NCI-H2029 (cell line): ENCODE measurements at places on chromosomes 1 and 21.

- no peak for DNase-seq
Observed at GRCh38 chr1:9855186-9855585, 31.4 kb upstream of the CLSTN1 start.

GRCh38 chr21:38985568-38986378 lies 180.0 kb downstream of the ETS2 start:
- DNase-seq = peak; percentile 95

GRCh38 chr1:22323141-22323845 lies 128.4 kb upstream of the ZBTB40 start:
- DNase-seq = no peak

- no peak for DNase-seq
Observed at GRCh38 chr21:34132926-34133325, 59.5 kb downstream of the MRPS6 start.

DNA sequence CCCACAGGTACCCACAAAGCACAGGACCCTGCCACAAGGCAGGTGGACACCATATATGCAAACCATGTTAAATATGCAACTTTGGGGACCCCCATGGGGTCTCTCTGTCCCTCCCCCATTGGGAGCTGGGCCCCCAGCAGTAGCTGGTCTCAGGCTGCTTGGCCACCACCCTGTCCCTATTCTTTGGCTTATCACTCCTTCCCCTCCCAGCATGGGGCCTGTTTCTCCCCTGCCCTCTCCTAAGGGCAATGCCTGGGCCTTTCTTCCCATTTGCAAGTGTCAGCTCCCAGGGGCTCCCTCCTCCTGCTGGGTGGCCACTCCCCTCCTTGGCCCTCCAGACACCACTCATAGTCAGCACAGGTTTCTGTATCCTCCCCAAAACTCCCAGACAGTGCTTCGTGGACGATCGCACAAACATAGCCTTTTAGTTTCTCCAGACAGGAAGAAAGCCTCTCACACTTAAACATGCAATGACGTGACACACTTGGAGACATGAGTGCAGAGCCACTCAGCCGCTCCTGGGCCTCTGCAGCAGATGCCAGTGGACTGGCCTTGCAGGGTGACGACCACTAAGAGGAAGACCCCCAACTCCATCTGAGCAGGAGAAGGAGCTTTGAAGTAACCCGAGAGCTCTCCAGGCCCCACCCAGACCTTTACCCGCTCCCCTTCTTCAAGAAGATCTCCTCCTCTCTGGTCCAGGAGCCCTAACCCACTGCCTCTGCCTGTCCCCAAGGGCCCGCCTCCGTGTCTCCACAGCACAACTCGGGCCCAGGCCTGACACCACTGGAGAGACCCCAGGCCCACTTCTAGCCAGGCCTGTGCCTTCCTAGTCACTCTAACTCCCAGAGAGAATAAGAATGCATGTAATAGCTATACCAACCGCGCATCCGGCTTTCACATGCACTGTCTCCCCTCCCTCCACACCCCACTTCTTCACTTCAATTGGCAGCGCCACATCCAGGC lies 22.9 kb downstream of the CITED4 start:
- no peak for DNase-seq

- peak; percentile 8 for DNase-seq
Observed at GRCh38 chr1:31181515-31182343, 58.0 kb downstream of the NKAIN1 start.

DNA sequence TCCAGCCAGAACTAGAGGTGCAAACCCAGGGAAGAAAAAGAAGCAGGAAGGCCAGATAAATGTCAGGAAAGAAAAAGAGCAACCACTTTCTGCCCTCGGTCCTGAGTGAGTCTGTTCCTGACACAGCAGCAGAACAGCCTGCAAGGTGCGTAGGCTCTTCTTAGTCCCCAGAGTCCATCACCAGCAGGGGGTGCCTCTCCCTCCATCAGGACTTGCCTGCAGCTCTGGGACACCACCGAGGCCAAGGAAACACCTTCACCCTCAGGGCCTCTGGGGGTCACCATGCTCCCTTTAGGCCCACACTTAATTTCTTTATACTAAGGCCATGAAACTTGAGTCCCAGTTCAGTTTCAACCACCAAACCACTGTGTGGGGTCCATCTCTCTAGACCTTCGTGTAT lies 43.7 kb upstream of the NFASC start:
- DNase-seq = no peak

GRCh38 chr1:235843461-235843961 lies 23.2 kb downstream of the LYST start:
- peak; percentile 31 for DNase-seq

GRCh38 chr1:18332576-18332975 lies 148.2 kb upstream of the KLHDC7A start:
- no peak for DNase-seq

- DNase-seq = no peak
Observed at GRCh38 chr1:29944253-29944905, 708.1 kb downstream of the PTPRU start.

GRCh38 chr1:107525145-107525544 lies 384.3 kb downstream of the NTNG1 start:
- DNase-seq = no peak

DNA sequence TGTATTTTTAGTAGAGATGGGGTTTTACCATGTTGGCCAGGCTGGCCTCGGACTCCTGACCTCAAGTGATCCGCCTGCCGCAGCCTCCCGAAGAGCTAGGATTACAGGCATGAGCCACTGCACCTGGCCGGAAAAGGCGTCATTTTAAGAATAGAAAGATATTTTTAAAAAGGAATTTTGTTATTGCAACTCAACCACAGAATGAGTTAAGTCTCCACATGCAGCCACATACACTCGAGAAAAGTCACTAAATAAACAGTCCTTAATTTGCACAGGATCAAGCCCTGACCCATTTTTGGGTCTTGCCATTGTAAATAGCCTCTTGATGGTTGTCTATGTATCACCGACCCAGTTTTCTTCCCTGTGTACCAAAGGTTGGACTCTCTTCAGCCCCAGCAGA lies 85.5 kb downstream of the FBXO2 start:
- DNase-seq = no peak

- DNase-seq = peak; percentile 56
Observed at GRCh38 chr1:90114521-90115141, 119.7 kb downstream of the ZNF326 start.

- DNase-seq = no peak
Observed at GRCh38 chr1:89670163-89670562, 37.2 kb downstream of the LRRC8C start.

DNA sequence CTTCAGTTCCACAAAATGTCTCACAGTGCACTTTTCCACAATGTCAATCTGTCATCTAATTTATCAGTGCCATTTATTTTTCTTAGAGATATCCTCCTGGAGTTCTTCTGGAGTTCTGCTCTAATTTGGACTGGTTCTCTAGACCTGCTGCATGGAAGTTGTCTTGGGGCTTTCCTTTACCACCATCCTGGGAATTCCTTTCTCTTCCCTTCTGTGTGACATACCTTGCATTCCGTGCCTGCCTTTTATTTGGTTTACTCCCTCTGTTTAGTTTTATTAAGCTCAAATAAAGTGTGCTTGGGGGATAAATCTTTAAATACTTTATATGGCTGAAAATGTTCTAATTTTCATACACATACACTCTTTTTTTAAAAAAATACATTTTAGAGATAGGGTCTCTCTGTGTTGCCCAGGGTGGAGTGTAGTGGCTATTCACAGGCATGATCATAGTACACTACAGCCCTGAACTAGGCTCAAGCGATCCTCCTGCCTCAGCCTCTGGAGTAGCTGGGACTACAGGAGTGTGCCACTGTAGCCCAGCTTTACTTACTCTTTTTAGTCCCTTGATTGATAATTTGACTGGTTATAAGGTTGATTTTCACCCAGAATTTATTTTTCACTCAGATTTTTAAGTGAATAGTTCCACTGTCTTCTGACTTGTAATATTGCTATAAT lies 14.4 kb downstream of the MTF2 start:
- no peak for DNase-seq

DNA sequence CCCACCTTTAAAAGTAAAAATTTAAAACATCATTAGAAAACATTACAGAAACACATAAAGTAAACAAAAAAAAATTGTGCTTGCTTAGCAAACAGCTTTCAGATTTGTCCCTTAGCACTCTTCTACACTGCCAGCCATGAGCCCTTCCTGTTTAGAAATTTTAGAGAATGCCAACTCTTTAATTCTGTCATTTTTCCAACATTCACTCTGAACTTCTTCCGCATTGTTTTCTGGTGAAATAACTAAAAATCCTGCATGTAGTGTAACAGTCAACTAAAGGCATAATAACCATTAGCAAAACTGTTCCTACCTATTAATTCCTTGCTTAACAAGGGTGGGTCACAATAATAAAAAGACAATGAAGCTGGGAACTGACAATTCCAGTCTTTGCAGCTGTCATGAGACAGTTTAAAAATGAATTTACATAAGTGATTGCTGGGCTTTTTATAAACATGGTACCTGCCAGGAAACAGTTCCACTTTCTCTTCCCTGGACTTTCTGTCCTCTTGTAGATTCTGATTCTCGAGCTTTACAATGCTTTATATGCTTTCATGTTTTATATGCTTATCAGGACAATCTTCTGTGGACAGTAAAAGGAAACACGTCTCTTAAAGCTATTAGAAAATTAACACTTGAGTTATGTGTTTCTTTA lies 19.0 kb downstream of the GNG12 start:
- no peak for DNase-seq

- peak; percentile 18 for DNase-seq
Observed at GRCh38 chr21:35953597-35953996, 106.7 kb downstream of the SETD4 start.

DNA sequence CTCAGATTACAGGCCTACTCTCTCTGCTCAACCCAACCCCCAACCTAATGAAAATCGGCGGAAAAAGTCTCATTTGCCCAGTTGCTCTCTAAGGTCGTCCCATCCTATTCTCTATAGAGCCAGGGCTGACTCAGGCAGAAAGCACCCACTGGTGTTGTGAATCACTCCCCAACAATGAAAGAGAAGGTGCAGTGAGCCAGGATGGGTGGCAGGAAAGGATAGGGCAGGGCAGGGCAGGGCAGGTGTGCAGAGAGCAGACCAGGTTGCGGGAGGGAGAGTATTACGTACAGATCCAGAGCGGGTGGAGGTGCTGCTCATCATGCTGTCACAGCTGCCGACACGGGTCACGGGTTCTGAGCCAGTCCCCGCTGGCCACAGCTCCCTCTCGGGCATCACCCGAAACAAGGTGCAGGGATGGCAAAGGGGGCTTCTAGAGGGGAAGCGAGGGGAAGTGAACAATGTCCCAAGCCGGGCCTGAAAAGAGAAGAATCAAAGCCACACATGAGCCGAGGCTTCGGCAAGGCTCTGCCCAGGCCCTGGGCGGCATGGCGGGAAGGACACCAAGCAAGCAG lies 5.3 kb downstream of the C1orf116 start:
- no peak for DNase-seq

DNA sequence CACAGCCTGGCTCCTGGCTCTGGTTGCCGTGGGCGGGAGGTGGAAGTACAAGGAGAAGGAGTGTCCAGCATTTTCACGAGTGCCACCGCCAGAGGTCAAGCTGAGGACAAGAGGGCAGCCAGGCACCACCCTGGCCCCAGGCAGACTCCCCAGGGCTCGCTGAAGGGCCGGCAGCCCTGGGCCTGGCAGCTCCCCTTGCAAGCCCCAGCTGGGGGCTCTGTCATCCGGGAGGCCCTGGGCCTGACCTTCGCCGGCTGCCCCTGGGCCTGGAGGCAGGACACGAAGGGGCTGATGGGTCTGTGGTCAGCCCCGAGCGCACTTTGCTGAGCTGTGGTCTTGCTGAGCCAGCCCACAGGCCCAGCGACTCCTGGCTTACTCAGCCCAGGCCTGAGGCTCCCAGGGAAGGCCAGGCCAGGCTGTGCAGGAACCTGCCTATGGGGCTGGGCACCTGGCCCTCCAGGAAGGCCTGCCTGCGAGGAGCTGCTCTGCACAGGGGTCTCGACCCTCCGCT lies 74.8 kb downstream of the MORN1 start:
- DNase-seq = no peak

GRCh38 chr21:43694437-43695079 lies 24.4 kb upstream of the PDXK start:
- DNase-seq = no peak
